ENCODE measurements at places on chromosomes 13 and 19. TPM values are rescaled to one million over a fixed set of nuclear protein-coding genes. Genes with fewer than 3 reads are reported as not detected.

GRCh38 chr13:73481886-73482445, 423.2 kb downstream of the KLF5 start:
- no peak for DNase-seq

DNA sequence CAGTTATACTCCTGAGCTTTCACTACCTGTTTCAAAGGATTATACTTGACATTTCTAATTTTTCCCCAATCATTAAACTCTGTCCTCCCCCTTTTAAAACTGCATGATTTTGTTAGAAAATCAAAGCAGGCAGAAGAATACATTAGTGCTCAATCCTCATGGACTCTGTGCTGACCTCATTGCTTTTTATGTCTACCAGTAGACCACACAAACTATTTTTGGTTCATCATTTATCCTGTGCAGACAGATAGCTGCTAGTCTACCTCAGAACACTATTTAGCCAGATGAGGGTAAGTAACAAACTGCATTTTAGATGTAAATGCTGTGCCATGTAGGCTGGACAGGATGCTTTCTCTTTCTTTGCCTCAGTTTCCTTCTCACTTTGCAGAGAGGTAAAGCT, 235.9 kb downstream of the DCT start:
- no peak for DNase-seq

- DNase-seq, result no peak
These were observed 27.5 kb downstream of the EPS15L1 start for GRCh38 chr19:16444269-16444600.

DNA sequence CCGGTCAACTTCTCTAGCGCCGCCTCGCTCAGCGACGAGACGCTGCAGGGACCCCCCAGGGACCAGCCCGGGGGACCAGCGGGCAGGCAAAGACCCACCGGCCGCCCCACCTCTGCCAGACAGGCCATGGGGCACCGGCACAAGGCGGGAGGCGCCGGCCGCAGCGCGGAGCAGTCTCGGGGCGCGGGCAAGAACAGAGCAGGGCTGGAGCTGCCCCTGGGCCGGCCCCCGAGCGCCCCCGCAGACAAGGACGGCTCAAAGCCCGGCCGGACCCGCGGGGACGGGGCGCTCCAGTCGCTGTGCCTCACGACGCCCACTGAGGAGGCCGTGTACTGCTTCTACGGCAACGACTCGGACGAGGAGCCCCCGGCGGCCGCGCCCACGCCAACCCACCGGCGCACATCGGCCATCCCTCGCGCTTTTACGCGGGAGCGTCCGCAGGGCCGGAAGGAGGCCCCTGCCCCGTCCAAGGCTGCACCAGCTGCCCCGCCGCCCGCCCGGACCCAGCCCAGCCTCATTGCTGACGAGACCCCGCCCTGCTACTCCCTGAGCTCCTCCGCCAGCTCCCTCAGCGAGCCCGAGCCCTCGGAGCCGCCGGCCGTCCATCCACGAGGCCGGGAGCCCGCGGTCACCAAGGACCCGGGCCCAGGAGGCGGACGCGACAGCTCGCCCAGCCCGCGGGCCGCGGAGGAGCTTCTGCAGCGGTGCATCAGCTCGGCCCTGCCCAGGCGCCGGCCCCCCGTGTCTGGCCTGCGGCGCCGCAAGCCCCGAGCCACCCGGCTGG, 11.3 kb downstream of the C19orf25 start:
- no peak for DNase-seq

DNA sequence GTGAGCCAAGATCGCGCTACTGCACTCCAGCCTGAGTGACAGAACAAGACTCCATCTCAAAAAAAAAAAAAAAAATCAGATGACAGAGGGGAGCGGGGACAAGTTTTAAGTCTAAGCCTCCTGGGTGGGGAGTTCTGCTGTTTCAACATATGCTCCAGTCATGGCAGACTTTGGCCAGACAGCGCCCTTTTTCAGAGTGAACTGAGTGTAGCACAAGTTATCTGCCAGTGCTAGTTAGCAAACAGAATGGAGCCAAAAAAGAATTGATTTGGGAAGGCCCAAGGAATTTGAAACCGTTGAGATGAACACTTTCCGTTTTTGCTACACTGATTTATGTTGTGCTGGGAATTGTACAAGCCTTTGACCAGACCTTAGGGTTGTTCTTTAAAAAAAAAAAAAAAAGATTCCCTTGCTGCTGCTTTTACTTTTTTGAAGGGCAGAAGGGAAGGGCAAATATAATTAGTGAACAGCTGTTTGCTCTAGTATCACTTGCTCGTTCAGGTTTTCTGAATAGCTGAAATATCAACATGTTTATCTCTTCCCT, 5.7 kb downstream of the ACTN4 start:
- DNase-seq, result peak; percentile 63

DNA sequence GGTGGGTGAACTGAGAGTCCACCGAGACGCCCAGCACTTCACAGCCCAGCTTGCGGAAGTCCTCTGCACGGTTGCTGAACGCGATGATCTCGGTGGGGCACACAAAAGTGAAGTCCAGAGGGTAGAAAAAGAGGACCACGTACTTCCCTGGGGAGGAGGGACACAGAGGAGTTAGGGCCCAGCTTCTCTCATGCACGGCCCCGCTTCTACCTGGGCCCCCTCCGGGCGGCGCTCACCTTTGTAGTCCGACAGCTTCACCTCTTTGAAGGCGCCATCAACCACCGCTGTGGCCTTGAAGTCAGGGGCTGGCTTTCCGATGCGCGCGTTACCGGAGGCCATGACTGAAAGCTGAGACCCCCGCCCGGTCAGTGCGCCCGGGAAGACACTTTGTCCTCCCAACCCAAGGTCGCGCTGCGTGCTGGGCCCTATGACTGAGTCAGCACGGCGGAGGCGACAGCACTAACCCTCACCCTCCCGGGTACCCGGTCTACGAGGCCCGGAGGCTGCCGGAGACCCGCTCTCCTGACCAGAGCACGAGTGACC, 606 bp downstream of the PRDX2 start:
- DNase-seq, result no peak

GRCh38 chr13:113857531-113858195, 6.2 kb downstream of the GAS6 start:
- DNase-seq, result no peak

DNA sequence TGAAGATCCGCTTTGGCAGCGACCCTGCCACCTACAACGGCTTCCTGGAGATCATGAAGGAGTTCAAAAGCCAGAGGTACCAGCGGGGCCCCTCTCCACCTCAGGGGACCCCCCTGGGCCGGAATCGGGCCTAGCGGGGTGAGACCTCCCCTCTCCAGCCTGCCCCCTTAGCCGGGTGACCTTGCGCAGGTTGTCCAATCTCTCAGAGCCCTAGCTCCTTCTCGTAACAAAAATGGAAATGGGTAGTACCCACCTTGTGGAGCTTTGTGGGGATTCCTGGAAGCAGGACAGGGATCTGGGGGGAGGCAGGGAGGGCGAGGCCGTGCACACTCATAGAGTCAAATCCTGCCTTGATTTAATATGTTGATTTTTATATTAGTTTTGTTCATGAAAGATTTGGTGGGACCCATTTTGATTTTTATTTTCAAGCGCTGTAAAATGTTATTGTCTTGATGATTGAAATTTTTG, 658 bp downstream of the SIN3B start:
- DNase-seq, result no peak

GRCh38 chr19:8333767-8334457, 9.2 kb downstream of the KANK3 start:
- DNase-seq, result no peak

DNA sequence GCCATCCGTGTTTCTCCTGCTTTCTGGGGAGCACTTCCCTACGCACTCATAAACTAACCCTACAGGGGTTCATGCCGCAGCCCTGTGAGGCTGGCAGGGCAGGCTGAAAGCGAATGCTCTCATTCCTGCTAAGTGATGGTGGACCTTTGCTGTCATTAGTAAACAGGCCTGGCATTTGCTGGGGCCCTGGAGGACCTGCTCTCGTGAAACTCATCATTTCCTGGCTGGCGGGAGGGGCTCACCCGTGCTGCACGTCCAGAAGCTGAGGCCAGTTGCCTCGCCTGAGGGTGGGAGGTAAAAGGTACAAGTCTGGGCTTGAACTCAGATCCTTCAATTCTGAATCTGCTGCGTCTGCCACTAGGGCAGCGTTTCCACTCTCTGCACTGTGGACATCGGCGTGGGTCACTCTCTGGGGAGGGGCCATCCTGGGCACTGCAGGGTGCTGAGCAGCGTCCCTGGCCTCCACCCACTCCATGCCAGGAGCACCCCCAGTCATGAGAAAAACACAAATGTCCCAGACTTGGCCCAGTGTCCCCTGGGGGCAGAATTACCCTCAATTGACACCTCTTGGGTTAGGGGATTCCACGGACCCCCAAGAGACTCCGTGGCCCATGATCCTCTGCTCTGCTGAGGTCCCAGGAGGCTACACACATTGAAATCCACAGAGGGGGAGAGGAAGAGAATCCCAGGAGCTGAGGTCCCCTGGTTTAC, 7.0 kb downstream of the MOB3A start:
- peak; percentile 57 for DNase-seq

DNA sequence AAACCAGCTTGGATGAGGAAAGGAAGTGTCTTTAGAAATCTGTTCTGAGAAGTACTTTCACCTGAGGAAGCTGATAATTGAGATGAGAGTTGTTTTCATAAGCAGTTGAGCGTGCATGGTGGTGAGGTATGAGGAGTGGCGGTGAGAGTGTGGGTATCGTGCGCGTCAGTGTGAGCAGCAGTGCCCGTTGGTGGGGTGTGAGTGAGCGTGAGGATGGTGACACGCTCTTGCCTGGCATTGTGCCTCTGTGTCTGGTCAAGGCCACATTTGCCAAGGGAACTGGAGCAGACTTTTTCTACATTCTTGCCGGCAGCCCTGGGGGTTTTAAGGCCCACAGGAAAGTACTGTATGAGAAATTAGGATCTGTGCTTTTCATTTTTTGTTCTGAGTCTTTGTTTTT, 36.5 kb upstream of the TEX29 start:
- no peak for DNase-seq

DNA sequence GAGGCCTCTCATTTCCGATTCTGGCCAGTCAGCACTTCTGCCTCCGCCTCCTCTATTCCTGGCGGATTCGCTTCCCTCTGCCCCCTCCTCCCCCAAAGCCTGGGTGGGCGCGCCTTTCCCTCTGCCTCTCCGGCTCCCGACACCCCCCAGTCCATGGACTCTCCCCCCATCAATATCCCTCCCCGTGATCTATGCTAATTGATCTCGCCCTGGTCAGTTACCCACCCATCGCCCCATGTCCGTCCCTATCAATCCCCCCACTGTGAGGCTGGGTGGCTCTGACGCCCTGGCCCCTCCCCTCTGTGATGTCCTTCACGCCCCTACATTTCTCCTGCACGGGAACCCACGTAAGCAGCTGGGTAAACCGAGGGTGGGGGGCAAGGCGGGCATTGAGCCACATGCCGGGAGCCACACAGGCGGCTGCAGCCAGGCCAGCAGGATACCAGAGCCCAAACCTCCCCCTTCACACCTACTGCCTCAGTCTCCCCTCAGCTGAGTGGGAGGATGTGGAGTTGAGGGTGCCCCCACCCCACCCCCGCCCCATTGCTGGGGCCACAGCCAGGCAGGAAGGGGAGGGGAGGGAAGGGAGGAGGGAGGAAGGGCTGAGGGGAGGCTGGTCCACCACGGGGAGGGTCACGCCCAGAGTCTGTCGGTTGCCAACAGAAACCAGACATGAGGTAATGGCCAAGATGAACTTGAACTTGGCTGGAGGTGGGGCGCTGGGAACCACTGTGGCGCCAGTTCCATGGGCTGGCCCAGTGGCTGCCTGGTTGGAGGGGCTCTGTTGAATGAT, 21.0 kb downstream of the SMIM24 start:
- peak; percentile 62 for DNase-seq

GRCh38 chr19:39533003-39533512, 406 bp upstream of the EID2B start:
- no peak for DNase-seq

GRCh38 chr19:34497112-34497805, 15.7 kb downstream of the WTIP start:
- no peak for DNase-seq

DNA sequence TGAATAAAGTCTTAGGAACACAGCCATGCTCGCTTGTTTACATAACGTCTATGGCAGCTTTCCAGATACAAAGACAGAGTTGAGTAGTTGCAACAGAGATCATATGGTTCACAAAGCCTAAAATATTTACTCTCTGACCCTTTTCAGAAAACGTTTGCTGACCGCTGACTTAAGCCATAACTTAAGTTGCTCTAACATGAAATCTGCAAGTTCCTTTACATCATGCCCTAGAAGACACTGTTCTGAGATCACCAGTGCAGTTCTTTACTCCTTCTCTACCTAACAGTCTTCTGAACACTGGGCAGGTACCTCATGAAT, 166.4 kb downstream of the DCLK1 start:
- peak; percentile 48 for DNase-seq

DNA sequence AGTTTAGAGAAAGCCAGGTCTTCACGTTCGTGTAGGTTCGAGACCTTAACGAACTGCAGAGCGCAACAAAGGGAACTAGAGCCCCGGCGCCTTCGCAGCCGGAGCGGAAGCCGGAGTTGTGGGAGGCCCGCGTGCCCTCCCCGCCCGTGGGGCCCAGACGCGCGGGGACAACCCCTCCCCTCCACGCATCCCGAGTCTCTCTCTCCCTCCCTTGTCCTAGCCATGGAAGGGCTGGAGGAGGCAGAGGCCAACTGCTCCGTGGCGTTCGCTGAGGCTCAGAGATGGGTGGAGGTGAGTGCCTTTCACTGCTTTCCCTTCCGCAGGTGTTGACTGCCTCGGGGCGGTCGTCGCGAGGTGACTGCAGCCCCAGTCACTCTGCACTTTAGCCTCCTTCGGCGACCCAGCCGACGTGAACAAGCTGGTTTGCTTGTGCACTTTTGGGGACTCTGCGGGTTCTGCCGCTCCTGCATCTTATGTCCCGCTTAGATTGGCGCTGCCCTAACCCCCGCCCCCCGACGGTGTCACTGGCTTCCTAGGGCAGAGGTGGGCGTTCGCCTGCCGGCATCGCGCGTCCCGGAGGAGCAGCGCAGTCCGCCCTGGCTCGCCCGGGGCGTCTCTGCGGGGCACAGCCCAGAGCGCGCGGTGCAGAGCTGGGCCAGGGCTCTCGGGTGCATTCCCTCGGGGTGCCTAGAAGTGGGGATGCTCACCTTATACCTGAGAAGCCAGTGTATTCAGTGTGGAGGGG, 478 bp downstream of the LMO7 start:
- peak; percentile 70 for DNase-seq

GRCh38 chr19:48798937-48799336, 11.9 kb downstream of the BCAT2 start:
- DNase-seq, result no peak

GRCh38 chr19:35000338-35000646, 169 bp downstream of the GRAMD1A start:
- no peak for DNase-seq

The CD22 gene
- total RNA-seq, result 3.1 TPM

The KIRREL2 gene
- total RNA-seq, result not detected

The SHANK1 gene
- total RNA-seq, result not detected

The TLE6 gene
- 0.73 TPM for total RNA-seq

The C1QTNF9 gene
- total RNA-seq, result not detected

The CCDC61 gene
- total RNA-seq, result 2.4 TPM

The KLK4 gene
- not detected for total RNA-seq
